NCI-H187 treated with DMSO at 0.1 percent for 48 hours (cell line): ENCODE measurements at places on chromosomes 5 and 9.

- DNase-seq: no peak
These were observed 68.6 kb upstream of the STARD4 start for GRCh38 chr5:111580956-111581355.

DNA sequence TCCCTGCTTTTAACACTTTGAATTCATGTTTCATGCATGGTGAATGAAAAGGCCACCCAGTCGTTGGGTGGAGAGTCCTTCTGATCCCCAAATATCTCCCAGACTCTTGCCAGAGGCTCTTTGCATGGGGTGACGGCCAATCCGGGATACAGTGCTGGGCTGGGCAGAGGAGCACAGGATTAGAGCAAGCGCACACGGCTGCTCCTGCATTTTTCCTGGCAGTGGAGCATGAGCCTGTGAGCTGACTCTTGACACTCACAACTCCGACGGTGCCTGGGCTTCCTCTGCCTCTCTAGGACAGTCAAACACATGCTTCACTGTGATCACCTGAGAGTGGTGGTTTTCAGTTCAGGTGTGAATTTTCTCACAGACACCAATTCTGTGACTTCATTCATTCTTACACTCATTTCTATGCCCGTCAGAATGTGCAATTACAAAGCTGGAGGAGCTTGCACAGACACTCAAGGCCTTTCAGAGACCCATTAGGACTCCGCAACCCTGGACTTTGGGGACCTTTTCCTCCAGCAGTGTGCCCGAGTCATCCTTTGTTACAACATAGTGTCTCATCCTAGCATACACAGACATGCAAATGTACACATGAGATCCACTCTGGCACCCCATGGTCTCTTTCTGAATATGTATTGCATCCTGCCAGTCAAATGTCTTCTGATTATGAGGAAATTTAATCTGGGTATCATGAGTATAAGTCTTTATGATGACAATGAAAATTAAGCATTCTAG lies 206.6 kb downstream of the ICE1 start:
- DNase-seq: no peak

DNA sequence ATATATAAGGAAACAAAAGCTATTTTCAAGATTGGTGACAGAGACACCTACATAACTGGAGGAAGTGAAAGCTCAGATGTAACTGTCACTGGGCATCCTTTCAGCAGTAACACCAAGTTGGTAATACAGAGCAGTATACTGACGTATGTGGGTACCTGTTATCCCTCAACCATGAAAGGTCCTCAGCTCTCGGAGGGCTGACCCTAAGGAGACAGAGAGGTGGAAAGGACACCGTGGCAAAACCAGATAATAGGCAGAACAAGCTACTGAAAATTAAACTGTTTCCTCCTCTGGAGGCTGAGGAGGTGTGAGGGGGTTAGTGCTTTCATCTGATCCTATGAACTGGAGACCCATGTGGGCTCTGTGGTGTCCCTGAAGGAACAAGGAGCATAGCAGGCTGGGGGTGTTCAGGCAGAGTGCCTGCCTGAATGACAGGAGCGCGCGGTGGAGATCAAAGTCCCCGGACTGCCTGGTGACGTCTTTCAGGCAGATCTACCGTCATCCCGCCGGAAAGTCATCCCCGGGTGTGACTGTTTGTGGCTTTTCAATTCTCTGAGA lies 130.2 kb upstream of the FSTL4 start:
- DNase-seq: no peak

DNA sequence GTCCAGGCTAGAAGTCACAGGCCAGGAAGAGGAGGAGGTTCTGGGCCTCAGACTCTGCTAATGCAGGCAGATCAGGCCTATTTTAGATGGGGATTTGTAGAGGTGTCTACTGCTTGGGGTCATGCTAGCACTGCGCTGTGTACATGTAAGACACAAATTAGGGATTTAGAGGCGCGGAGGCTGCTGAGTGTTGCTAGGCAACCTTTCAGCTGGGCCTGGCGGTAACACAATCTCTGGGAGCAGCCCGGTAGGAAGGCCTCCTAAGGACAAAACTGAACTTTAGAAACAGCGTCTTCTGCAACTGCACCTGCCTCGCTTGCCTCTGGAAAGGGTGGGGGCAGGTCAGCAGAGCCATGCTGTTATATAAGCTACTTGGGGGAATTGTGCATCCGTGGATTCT lies 147.9 kb downstream of the MACROH2A1 start:
- DNase-seq: peak; percentile 3

GRCh38 chr5:173327084-173327947 lies 898 bp downstream of the STC2 start:
- DNase-seq: no peak

- DNase-seq: no peak
These were observed 37.4 kb downstream of the C9orf50 start for GRCh38 chr9:129583308-129584038.

DNA sequence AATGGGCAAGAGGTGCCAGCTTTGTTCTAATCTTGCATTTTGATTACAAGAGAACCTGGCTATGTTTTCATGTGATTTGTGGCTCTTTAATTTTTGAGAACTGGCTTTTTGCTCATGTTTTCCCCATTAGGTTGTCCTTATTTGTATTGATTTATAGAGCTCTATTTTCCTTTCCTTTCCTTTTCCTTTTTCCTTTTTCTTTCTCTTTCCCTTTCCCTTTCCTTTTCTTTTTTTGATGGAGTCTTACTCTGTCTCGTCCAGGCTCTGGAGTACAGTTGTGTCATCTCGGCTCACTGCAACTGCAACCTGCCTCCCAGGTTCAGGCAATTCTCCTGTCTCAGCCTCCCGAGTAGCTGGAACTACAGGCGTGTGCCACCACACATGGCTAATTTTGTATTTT lies 55.5 kb downstream of the GPBP1 start:
- no peak for DNase-seq

GRCh38 chr5:93892481-93892880 lies 151.1 kb upstream of the POU5F2 start:
- DNase-seq: no peak

- DNase-seq: no peak
These were observed 167.6 kb downstream of the TMEM38B start for GRCh38 chr9:105861972-105862371.

DNA sequence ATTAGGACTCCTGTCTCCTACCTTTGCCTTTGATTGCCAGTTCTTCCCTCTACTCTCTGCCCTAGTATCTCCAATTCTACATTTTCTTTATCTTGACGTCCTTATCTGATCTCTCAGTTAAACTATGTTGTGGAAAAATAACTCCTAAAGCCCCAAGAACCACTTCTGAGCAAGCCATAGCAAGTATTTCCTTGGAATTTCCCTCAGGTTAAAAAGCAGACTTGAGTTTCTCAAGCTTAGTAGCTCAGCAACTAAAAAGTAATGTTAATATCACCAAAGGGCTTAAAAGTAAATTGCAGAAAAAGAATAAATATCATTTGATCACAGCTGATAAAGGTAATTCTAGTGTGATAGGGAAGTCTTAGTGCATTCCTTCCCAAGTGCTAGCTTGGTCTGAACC lies 13.2 kb upstream of the HSPB3 start:
- DNase-seq: no peak

GRCh38 chr5:78845470-78845869 lies 139.6 kb downstream of the ARSB start:
- DNase-seq: no peak

DNA sequence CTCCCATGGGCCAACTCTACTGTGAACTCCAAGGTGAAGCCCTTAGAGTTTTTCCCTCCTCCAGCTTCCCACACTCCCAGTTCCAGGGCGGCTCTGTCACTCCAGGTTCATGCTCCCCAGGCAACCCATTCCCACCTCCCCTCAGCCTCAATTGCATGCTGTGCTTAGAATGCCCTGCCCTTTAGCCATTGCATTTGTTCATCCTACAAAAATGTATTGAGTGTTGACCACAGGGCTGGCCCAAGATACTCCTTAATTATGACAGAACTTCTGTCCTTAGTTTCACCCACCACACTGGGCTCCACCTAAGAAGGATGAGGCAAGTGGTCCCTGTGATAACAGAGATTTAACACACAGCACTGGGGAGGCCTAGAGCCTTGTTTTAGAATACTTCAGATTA lies 236.1 kb downstream of the ADAMTSL1 start:
- no peak for DNase-seq

GRCh38 chr5:95673081-95673480 lies 9.7 kb downstream of the SPATA9 start:
- no peak for DNase-seq

DNA sequence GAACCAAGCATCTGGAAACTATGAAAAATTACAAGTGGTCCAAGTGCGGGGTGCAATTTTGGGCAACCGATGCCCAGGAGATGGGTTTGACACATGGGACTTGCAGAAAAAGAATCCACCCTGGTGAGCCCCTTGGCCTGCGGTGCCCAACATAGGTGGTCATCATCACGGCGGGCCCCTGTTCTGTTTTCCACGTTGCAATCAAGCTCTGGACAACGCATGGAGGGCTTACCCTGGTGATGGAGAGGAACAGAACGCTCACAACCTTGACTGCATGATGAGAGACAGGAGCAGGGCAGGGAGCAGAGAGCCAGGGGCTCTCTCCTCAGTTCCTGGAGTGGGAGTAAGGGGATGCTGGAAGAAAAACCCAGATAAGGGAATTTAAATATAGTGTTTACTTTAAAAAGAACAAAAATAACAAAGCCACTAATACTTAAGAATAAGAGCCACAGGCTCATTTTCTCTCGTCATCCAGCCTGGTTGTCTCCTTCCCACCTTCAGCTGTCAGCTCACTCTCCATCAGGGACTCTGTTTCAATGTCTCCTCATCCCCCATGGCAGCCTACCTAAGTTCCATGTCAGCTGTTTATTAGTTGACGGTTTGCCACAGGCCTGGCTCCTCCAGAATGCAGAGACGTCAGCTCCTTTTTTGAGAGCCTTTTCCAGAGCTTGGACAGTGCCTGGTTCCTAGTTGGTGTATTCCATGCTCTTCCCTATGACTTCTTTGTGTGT lies 172.1 kb downstream of the GADD45G start:
- DNase-seq: no peak

- DNase-seq: no peak
These were observed 352.9 kb downstream of the CDH10 start for GRCh38 chr5:24291916-24292315.

- DNase-seq: no peak
These were observed 46.9 kb downstream of the TSSK1B start for GRCh38 chr5:113387844-113388243.

DNA sequence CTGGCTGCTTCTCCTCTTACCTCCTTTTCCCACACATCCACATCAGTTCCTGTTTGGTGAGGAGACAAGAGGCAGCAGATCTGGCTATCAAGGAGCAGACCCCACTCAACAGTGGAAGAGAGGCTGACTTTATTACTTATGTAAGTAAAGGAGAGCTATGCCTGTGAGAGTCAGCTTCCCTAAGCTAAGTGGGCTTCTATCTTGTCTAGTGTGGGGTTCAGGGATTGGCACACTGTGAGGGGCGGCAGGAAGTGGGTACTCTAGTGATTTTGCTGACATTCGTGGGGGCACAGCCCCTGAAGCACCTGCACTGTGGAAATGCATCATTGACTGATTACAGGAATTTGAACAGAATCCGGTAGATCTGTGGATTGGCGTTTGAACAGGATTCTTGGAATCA lies 163.5 kb upstream of the IRX1 start:
- no peak for DNase-seq

DNA sequence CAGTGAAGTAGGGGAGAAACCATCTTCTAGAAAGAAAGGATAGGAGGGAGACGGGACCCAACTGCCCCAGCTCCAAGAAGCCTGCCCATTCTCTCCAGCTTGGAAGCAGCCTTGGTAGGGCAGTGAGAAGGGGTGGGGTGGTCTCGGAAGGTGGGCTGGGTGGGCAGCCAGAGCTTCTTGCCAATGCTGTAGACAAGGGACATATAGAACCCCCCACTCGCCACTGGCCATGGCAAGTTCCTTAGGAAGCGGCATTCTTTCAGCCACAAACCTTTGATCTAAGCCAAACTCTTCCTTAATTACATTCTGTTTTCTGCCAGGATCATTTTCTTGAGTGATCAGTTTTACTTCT lies 90.2 kb downstream of the PSD2 start:
- DNase-seq: no peak

DNA sequence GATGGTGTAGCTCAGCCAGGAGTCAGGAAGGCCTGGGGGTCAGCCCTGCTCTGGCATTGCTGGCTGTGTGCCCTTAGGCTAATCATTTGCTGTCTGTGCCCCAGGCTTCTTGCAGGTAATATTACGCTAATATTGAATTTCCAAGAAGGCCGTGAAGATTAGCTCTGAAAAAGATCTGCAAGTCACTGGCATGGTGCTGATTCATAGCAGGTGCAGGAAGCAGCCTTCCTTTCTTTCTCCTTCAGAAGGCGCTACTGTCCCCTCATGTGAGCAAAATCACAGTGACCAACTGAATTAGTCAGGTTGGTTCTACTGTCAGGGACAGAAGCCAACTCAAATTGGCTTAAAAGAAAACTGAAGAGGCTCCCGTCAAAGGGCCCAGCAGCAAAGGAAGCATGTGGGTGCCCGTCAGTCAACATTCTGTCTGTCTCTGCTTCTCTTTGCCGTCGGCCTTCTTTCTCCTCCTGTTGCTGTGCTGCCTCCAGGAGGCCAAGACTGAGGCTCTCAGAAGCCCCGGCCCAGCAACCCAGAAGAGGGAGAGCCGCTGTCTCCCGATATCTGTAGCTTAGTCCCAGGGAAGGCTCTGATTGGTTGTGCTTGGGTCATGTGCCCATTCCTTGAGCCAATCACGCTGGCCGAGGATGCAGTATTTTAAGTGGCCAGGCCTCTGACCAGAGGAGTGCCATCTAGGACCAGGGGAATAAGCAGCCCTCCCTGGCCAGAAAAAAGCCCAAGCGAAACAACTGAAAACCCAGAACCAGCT lies 67.8 kb upstream of the NEURL1B start:
- DNase-seq: no peak

- DNase-seq: no peak
These were observed 21.8 kb downstream of the SLC35D2 start for GRCh38 chr9:96361668-96362067.

- no peak for DNase-seq
These were observed 11.5 kb downstream of the FSD1L start for GRCh38 chr9:105459336-105459735.

DNA sequence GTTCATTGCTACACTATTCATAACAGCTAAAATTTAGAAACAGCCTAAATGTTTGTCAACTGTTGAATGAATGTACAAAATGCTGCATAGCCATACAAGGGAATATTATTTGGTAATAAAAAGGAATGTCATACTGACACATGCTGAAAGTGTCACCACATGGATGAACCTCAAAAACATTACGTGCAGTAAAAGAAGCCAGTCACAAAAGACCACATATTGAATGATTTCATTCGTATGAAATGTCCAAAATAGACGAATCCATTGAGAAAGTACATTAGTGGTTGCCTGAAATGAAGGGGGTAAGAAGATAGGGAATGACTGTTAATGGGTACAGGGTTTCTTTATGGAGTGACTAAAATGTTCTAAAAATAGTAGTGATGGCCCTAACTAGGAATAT lies 11.6 kb upstream of the ECM2 start:
- DNase-seq: no peak

GRCh38 chr5:42953041-42953440 lies 87.1 kb downstream of the ANXA2R start:
- DNase-seq: no peak
